Activated CD4-positive, alpha-beta T cell treated with anti-CD3 and anti-CD28 coated beads, Interleukin-2, Interleukin-4, amounts not matched to agents 100 ng/mL and 50 ng/mL, durations not matched to agents 16 hours and 8 hours (primary cell): ENCODE measurements at places on chromosomes 3 and 15.

DNA sequence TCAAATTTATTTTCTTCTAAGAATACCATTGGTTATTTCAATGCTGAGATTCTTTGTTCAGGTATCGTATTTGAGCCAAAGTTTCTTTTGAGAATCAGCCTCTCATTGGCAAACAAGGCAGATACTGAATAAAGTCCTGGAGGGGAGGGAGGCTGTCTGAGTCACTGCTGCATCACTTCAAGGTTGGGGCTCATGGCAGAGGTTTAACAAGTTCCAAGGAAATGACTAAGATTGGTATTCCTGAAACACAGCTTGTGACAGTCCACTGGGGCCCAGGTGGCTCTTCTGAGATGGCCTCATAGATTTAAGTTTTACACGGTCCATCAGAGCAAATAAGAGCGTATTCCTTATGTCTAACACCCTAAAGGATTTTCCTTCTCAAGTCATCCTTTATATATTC is 213.8 kb upstream of the STAC start:
- DNase-seq, result no peak

GRCh38 chr3:141930801-141931200 is 54.4 kb downstream of the ATP1B3 start:
- DNase-seq, result no peak

DNA sequence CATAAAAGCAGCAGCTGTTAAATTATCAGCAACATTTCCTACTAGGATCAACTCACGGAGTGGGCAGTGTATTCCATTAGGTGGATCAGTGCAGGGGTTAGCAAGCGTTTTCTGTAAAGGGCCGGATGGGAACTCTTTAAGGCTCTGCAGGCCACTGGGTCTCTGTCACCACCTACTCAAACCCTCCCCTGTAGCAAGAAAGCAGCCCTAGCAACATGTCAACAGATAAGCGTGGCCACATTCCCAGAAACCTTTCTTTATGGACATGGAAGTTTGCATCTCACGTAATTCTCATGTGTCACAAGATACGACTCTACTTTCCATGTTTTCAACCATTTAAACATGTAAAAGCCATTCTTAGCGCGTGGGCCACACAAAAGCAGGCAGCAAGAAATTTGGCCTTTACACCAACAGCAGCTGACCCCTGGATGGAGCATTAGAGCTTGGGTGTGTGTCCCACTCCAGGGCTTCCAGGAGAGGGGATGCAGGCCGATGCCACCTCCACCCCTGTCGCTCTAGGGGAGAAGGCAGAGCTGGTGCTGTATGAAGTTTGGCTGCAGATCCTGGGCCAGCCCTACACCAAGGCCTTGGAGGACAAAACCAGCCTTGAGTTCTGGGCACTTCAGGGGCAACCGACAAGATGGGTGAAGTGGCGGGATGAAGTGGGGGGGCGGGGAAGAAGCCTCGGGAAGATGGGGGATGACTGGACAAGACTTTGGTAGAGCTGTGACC is 48.2 kb upstream of the CSPG4 start:
- no peak for DNase-seq

DNA sequence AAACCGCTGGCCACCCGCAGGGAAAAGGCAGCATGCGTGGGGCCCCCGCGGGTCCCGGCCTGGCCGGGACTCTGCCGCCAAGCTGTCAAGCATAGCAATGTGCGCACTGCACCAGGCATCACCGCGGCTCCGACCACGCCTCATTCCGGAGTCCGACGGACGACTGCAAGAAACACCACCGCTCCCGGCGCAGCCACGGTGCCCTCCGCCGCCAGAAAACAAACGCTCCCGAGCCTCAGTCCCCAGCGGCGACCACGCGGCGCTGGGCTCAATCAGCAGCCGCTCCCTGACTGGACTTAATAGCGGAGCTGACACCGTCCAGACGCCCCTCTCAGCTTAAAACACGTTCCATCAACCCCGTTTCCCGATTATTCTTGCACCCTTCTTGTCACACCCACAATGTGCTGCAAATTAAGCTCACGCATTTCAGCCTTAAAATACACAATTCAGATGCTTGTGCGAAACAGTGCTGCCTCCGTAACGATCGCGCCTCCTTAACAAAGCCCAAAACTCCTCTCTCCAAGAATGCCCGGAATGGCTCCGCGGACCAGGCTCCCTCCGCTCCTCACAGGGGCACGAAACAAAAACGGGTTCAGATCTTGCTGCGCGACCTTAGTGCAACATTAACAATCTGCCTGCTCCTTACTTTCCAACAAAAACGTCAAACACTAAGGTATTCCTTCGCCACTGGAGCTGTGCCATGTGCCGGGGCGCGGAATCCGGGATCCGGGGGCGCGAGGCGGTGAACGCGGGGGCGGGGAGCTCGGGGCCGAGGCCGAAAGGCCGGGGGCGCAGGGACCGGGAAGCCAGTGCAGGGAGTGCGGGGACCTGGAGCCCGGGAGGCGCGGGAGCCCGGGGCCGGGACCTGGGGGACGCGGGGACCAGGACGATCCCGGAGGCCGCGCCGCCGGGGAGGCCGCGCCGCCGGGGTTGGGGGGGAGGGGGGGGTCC is 655 bp downstream of the CYFIP1 start:
- peak; percentile 38 for DNase-seq

DNA sequence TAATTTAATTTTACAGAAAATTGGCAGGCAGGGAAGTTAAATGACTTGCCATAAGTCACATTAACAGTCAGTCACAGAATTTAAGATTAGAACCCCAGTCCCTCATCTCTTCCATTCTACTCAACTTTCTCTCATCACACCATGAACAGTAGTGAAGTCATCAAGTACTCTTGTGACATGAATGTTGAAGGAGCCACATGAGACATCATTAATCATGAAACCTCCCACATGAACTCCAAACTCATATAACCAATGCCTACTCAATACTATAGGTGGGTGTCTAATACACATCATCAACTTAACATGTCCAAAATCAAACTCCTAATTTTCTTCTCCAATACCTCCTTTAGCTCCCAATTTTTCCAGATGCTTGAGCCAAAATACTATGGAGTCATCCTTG is 19.5 kb downstream of the PHC3 start:
- DNase-seq, result no peak

GRCh38 chr3:156763386-156763785 is 62.8 kb upstream of the LEKR1 start:
- DNase-seq, result no peak

DNA sequence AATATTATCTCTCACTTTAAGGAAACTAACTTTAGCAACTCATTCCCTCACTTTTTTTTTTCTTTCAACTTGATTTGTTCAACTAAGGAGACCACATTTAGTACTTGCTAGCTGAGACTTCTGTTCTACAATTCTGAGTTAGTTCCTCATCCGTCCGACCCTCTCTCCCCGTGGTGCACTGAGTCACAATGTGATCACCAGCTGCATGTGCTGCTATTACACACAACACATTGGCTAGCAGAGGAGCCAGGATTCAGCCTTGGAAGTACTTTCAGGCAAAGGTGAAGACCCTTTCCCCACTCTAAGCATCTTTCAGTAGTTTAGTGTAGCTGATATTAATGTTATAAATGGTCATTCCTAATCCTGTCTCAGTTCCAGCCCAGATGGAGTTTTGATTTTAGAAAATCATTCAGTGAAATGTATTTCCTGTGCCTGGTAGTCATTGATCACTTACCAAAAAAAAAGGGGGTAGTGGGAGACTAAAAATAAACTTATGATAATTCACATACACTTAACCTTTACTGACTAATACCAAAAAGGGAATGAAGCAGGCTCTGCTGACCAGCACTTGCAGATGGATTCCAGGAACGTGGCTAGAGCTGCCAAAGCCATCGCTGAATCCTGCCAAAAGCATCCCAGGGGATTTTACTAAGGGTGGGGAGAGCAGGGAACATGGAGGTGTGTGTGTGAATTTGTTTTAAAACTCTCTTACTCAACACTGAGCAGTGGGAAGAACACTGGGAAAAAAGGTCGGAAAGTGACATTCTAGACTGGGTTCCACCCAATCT is 424.8 kb downstream of the LPP start:
- DNase-seq, result peak; percentile 23

DNA sequence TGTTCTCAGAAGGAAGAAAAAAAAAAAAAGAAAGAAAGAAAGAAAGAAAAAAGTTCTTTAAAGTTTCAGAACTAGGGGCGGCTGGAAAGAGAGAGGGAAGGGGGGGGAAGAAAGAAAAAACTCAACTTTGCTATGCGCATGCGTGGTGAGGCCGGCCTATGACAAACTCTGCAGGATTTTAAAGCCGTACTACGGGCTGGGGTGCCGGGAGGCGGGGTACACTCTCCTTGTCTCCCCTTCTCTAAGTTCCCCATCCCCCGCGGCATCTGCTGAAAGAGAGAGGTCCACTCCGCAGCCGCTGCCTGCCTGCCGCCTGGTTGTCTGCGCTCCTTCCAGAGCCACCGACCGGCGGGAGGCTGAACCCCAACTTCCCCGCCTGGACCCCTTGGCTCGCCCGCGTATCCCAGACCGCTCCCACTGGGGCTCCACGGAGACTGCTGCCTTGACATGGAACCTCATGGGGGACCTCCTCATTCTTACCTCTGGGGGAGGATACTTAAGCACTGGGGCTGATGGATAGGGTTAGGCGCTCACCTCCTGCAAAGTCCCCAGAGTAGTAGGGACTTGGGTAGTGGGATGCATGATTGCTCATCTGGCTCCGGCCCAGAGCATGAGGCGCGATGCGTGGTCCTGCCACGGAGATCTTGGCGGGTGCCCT is 1.4 kb upstream of the WNT5A start:
- DNase-seq, result peak; percentile 6

DNA sequence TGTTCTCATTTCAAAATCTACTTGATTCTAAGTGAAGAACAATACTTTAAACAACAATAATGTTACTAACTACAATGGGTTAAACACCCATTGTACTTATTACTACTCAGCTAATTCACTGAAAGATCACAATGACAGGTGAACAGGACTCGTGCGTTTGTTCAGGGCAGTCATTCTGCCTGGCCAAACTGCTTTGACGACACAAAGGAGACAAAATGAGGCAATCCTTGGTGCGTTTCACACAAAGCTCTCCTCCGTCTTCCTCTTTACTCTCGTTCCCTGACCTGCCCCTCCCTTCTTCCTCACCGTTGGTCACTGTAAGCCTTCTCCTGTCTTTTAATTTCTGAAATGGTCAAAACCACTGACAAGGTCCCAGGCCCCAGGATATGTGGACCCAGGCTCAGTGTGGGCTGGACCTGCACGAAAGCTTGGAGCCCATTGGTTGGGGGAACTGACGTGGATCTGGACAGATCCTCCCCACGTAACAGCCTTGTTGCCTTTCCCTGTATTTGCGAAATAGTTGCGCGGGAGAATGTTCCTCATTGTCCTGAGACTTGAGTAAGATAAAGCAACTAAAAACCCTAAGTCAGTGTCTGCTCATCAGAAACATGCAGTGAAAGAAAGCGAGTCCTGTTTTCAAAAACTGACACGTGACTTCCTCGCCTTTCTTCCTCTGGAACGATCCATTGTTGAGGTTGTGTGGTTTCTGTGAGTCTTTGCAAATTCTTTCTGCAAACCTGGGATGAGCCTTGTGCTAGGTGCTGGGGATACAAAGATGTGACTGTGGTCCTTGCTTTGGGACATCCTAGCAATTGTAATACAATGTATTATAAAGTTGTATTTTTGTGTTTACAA is 147.1 kb upstream of the RGMA start:
- DNase-seq, result no peak

- DNase-seq, result no peak
Observed at GRCh38 chr15:84797212-84797611, 19.9 kb upstream of the ALPK3 start.

DNA sequence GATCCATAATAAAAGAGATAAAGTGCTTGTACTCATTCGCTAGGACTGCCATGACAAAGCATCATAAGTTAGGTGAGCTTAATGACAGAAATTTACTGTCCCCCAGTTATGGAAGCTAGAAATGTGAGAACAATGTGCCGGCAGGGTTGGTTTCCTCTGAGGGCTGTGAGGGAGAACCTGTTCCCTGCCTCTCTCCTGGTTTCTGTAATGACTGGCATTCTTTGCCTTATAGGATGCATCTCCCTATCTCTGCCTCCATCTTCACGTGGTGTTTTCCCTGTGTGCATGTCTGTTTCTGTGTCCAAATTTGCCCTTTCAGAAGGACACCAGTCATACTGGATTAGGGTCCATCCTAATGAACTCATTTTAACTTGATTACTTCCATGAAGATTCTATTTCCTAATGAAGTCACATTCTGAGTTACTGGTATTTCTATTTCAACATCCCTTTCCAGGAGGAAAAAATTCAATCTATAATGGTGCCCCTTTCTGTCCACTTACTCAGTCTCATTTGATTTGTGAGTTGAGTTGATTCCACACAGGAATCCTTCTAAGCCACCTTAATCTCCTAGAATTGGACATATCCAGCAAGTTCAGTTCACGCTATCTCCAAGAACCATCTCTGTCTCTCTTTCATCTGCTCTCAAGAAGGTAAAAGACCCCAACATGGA is 71.2 kb upstream of the LIPC start:
- DNase-seq, result no peak

DNA sequence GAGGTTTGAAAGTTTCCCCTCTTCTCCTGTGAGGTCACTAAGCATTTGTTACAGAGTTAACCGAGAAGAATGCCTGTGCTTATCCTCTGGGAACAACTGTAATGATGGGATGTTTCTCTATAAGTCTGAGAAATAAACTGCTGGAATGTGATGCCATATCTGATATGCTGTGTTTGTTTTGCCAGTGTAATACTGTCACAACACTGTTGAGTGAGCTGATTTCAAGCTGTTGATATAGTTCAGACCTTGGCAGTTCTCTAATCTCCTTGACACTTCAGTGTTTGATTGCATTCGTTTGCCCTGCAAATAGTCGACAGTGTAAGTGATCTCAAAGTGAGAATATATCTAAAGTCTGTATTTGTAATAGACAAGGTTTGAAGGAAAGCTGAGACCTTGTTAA is 73.3 kb downstream of the PTPRG start:
- DNase-seq, result no peak

GRCh38 chr3:124277144-124277890 is 285.4 kb upstream of the ROPN1 start:
- no peak for DNase-seq

- no peak for DNase-seq
Observed at GRCh38 chr3:71989165-71989564, 204.2 kb upstream of the PROK2 start.

DNA sequence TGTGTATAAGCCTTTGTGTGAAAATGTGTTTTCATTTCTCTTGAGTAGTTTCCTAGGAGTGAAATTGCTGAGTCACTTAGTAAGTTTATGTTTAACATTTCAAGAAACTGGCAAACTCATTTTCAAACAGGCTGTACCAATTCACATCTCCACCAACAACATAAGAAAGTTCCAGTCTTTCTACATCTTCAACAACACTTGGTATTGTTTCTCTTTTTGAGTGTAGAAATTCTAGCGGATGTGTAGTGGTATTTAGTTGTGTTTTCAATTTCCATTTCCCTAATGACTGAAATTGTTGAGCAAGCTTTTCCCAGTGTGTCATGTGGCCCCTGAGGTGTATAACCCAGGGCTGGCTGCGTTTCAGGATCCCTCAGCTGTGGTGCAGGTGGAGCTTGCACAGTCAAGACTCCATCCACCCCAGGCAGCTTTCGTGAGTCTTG is 258.5 kb downstream of the PDCD6IP start:
- peak; percentile 82 for DNase-seq

DNA sequence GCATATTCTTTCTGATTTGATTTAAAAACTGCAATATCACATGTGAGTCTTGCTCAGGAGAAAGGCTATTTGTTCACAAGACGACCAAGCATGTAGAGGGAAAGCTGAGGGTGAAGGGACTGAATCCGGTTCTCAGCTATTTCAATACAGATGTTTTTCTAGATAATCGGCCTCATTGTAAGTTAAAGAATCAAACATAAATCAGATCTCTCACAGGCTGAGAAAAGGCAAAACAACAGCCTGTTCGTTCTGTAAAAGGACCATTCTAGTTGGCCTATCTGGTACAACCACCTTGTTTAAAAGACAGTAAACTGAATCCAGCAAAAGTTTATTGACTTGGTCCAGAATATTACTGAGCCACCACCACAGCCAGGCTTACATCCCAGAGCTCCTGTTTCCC is 1045.7 kb upstream of the CFAP20DC start:
- no peak for DNase-seq
